DMS79 treated with DMSO at 0.1 percent for 48 hours (cell line): ENCODE measurements at places on chromosomes 13 and 19.
A peak's percentile ranks its signal among the peaks of the same experiment; 100 is the strongest.

DNA sequence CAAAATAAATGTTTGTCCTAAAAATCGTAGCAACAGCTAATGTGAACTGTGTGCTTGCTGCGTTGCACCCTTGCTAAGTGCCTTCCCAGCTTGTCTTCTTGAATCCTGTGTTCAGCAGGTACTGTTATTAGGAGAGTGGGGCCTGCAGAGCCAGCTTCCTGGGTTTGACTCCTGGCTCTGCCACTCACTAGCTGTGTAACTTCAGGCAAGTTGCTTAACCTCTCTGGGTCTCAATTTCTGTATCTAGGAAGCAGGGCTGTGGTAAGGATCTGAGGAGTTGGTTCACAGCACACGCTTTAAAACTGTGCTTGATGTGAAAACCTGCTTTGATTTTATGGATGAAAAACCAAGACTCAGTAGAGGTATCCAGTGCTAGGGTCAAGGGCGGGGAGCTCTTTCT is 10.0 kb downstream of the NFIX start:
- DNase-seq: no peak

DNA sequence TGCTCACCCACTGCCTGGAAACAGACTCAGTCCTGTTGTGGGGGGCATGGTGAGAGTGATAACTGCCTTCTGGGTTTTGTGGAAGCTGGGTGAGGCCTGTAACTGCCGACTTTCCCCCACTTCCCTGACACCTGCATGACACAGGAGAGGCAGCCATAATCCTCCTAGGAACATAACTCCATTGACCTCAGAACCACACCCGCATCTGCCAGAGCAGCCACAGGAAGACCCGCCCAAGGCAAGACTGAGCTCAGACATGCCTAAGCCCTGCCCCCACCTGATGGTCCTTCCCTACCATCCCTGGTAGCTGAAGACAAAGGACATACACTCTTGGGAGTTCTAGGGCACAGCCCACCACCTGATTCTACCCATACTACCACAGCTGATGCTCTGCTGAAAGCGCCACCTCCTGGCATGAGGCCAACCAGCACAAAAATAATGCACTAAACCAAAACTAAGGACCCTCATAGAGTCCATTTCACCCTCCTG is 326.7 kb downstream of the RBM26 start:
- no peak for DNase-seq

GRCh38 chr13:77345150-77345780 is 18.4 kb upstream of the MYCBP2 start:
- DNase-seq: no peak

- peak; percentile 53 for DNase-seq
Observed at GRCh38 chr13:100394005-100394695, 194.4 kb downstream of the GGACT start.

DNA sequence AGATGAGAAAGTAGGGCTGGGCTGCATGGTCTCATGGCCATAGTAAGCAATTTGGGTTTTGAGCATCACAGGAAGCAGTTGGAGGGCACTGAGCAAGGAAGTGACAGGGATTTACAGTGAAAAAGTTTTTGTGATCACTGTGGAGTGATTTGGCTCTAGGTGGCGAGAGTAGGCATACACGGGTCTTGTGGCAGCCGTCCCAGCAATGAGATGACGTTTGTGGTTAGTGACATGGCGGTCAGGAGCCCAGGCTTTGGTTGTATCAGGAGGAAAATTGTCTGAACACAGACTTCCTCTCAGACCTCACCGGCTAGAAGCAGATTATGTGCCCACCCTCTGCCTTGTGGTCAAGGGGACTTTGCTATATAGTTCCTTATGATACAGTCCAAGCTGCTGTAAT is 3.3 kb downstream of the ZNF444 start:
- no peak for DNase-seq

DNA sequence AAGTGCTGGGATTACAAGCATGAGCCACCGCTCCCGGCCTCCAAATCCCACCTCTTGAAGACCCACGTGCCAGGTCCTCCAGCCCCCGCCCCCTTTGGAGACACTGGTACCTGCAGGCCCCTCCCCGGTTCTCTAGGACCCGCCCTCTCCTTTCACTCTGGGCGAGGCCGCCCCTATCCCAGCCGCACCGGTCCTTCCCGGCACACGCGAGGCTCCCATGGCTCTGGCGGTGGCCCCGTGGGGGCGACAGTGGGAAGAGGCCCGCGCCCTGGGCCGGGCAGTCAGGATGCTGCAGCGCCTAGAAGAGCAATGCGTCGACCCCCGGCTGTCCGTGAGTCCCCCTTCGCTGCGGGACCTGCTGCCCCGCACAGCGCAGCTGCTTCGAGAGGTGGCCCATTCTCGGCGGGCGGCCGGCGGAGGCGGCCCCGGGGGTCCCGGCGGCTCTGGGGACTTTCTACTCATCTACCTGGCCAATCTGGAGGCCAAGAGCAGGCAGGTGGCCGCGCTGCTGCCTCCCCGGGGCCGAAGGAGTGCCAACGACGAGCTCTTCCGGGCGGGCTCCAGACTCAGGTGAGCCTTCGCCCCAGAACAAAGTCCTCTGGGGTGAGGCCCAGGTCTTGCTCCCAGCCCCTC is at the start of gene CBLC:
Gene CBLC, plus strand, starts transcription at position 176 of the 633 bp plus-strand sequence. Its CDS starts 42 bp downstream, at position 218.
- peak; percentile 43 for DNase-seq

- peak; percentile 77 for DNase-seq
Observed at GRCh38 chr13:110819203-110820014, 95.5 kb downstream of the ANKRD10 start.

- no peak for DNase-seq
Observed at GRCh38 chr13:23923031-23923430, 25.7 kb upstream of the C1QTNF9B start.

DNA sequence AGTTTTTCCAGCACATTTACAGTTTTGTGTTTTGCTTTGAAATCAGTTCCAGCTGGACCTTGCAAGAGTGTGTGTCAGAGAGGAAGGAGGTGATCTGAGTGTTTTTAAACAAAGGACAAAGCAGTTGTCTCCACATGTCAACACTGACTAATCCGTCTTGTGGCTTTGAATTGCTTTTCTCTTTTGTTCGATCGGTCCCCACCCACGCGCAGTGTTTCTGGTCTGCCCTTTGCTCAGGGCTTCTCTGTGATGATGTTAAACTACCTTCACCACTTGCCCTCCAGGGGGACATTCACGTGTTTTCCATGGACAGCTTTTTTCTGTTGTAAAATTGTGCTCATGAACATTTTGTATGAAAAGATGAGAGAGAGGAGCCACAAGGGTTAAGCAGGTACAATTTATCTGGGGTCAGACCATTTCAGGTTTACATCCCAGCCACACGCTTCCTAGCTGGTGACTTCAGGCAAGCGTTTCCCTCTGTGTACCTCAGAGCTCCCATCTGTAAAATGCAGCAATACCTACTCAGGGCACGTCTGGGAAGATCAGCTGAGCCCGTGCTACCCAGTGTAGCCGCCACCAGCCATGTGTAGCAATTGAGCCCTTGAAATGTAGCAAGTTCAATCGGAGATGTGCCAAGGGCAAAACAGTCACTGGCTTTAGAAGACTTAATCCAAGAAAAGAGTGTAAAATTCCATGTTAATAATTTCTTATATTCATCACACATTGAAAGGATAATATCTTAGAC is 13.5 kb upstream of the PLA2G4C start:
- DNase-seq: no peak

DNA sequence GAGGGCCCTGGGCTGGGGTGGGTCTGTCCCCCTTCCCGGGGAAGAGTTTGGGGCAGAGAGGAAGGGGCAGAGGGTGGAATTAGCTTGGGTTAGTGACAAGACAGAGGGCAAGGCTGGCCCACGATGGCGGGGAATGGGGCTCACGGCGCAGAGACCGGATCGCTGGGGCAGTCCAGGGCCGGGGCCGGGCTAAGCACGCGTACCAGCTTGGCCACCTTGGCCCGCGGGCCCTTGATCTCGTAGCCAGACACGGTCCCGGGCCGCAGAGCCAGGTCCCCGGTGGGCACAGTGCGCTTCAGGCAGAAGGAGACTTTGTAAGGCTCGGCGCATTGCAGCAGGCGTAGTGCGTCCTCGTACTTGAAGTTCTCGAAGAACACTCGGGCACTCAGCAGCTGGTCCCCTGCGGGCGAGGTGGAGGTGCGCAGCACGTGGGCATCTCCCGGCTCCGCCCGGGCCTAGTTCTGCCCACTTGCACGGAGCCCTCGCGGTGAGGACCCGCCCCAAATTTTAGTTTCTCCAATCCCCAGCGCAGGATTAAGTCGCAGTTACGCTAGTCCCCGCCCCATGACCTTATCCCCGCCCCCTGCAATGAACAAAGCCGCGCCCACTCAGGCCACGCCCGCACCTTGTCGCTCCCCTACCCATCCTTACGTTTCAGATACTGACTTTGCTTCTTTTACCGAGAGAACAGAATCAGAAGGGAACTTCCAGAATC is 8.6 kb upstream of the HIPK4 start:
- no peak for DNase-seq

- no peak for DNase-seq
Observed at GRCh38 chr19:39363901-39364457, 21.8 kb downstream of the SAMD4B start.

DNA sequence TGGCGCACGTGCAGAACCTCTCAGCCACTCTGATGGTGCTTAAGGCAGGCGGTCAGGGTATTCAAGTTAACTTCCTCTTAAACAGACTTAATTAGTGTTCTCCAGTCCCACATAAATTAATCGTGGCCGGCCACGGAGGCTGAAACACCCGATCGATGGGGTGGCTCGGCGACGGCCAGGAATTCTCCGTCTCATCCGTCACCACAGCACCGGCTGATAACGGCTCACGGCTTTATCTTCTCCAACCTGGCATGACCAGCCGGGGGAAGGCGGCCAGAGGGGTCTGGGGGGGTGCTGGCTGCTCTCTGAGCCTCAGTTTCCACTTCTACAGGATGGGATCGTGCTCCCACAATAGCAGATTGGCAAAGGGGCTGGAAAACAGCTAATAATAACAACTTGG is 32.6 kb upstream of the TCF3 start:
- DNase-seq: no peak

GRCh38 chr13:98503175-98504028 is 73.5 kb downstream of the STK24 start:
- no peak for DNase-seq

DNA sequence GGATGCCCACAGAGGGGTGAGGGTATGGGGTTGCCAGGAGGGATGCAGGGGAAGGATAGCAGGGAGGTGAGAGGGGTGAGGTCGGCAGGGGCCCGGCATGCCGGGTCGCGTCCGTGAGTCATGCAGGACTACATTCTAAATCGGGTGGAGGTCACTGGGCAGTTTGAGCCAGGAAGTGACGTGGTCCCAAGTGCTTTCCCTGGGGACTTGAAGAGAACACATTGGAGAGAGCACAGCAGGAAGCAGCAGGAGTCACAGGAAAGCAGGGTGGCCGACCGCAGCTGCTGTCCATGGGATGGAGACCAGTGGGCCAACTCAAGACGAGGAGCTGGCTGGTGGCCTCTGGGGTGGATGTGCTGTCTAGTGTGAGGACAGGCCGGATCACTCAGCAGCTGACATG is 92.0 kb upstream of the WASF3 start:
- no peak for DNase-seq

DNA sequence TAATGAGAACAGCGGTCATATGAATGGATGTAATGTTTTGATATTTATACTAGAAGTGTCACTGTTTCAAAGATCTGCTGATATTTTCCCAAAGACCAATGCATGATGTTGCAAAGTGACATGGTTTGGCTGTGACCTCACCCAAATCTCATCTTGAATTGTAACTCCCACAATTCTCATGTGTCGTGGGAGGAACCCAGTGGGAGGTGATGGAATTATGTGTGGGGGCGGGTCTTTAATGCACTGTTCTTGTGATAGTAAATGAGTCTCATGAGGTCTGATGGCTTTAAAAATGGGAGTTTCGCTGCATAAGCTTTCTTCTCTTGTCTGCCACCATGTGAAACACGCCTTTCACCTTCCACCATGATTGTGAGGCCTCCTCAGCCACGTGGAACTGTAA is 98.3 kb downstream of the AKAP11 start:
- no peak for DNase-seq

DNA sequence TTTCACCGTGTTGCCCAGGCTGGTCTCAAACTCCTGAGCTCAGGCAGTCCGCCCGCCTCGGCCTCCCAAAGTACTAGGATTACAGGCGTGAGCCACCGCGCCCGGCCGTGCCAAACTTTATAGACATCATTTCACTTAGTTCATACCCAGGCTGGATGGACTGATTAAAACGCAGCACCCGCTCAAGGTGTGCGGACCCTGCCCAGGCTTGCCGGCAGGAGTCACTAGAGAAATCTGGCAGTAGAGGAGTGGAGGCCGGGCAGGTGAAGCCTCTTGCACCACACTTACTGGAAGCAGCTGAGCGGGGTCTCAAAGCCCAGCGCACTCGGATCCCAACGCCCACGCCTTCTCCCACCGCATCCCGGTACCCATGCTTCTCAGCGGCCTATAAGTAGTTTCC is 11.4 kb downstream of the PTGIR start:
- no peak for DNase-seq

DNA sequence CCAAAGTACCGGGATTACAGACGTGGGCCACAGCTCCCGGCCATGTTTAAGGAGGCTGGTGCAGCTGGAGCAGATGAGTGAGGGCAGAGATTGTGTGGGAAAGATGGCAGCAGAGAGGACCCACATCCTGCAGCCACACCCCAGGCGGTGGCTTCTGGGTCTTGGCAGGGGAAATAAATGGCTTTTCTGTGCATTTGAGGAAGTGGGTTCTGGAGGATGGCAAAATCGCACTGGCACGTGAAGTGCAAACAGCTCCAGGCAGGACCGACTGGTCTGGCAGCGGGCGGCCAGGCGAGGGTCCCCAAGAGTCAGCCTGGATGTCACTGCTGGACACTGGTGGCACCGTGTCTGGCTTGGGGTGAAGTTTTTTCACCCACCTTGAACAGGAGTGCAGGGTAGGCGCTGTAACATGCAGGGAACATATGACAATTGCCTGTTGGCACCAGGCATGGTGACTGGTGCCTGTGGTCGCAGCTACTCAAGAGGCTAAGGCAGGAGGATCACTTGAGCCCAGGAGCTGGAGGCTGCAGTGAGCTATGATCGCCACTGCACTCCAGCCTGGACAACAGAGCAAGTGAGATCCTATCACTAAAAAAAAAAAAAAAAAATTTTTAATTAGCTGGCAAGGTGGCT is 8.4 kb downstream of the B3GNT3 start:
- no peak for DNase-seq

- no peak for DNase-seq
Observed at GRCh38 chr13:105147461-105147860, 1388.0 kb downstream of the EFNB2 start.

DNA sequence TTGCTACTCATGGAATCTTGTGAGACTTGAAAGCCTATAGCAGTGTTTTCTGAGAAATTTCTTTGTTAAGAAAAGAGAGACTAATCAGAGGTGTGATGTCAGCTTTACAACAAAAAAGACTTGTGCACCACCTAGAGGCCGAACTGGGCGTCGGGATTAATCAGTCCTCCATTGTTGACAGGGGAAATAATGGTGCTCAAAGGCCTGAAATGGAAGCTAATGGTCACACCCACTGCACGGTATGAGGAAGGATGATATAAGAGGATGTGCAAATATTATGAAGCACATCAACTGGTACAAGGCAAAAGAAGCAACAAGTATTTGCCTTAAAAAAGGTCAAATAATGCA is 480.2 kb upstream of the MIR17HG start:
- peak; percentile 6 for DNase-seq

- DNase-seq: peak; percentile 33
Observed at GRCh38 chr13:75870397-75870903, 234.3 kb downstream of the LMO7 start.

GRCh38 chr13:73168953-73169401 is 110.2 kb downstream of the KLF5 start:
- no peak for DNase-seq

- DNase-seq: no peak
Observed at GRCh38 chr19:1394252-1395193, 6.8 kb downstream of the GAMT start.
